Sigmoid colon (tissue), 7 donors: ENCODE measurements at places on chromosomes 6 and 20. TPM values are rescaled to one million over a fixed set of nuclear protein-coding genes. Genes with fewer than 3 reads are reported as not detected.
A peak's percentile ranks its signal among the peaks of the same experiment; 100 is the strongest.

DNA sequence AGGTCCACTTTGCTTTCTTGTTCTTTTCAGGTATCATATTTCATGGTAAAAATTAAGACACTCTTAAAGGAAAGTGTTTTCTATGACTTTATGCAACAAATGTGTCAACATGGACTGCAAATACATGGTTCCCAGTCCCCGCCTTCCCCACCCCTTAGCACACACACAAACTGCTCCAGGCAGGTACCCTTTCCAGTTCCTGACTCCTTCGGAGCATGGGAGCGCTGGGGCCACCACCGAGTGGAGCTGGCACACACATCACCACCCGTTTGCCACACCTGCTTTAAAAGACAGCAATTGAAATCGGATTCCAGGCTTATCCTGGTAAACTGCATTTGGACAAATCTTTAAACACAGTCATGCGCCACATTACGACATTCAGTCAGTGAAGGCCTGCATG is 22.2 kb downstream of the RNASET2 start:
- no peak for DNase-seq

DNA sequence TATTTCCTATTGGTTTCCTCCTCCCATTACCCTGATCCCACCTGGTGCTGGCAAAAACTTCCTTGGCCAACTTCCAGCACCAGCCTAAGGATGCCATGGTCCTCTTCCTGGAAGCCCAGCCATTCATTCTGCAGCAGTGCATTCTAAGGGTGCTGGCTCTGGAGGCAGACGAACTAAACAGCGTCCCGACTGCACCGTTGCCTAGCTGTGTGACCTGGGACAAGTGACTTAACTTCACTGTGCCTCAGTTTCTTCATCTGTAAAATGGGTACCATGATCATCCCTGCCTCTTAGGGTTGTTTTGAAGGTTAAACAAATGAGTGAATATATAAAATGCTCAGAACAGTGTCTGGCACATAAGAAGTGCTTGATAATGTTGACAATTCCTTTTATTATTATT is 120.9 kb upstream of the ZNF217 start:
- no peak for DNase-seq

GRCh38 chr6:165762876-165763275 is 99.8 kb upstream of the PDE10A start:
- no peak for DNase-seq

GRCh38 chr20:16517946-16518783 is 55.1 kb downstream of the KIF16B start:
- no peak for DNase-seq

- peak; percentile 67 for DNase-seq
These were observed 995 bp upstream of the GSTA4 start for GRCh38 chr6:52995913-52996645.

The DST gene
- 610 TPM for total RNA-seq

The ELOVL2 gene
- 0.71 TPM for total RNA-seq
